Effector CD4-positive, alpha-beta T cell (primary cell): ENCODE measurements at places on chromosomes 16 and 17.

- no peak for DNase-seq
These were observed 123.4 kb downstream of the DYNLRB2 start for GRCh38 chr16:80664226-80664625.

GRCh38 chr17:7108981-7109380 is 5.6 kb downstream of the ASGR2 start:
- no peak for DNase-seq

- DNase-seq, result no peak
These were observed 356.0 kb downstream of the C16orf95 start for GRCh38 chr16:86961171-86961601.

- no peak for DNase-seq
These were observed 138.4 kb downstream of the PHKB start for GRCh38 chr16:47599512-47599911.

- no peak for DNase-seq
These were observed 30.5 kb downstream of the PTRH2 start for GRCh38 chr17:59676716-59677115.

DNA sequence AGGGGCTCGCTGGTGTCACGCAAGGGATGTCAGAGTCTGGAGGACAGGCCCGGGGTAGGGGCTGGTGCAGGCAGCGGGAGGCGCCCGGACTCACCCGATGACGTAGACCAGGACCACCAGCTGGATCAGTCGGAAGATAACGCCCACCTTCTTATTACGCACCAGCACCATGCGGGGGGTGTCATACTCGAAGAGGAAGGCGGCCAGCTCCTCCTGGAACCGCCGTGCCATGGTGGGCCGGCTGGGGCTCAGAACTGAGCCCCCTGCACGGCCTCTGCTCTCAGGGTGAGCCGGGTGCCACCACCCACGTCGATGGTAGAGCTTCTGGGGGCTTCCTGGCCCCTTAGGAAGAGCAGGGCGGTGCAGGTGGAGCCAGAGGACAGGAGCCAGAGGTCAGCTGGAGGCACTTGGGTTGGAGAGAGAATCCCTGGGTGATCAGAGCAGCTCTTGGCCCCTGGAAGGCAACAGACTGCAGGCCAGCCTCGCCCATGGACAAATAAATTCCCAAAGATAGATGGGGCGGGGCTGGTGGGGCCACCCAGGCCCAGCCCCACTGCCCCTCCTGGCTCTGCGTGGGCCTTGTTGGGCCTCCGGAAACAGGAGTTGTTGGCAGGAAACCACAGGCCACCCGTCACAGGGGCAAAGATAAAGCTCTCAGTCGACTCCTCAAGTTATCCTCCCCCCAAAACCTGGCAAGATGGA is at the start of gene P2RX1:
Gene P2RX1, minus strand, starts transcription at position 471 of the 702 bp plus-strand sequence. Its CDS starts 240 bp downstream, at position 231.
- DNase-seq, result no peak

DNA sequence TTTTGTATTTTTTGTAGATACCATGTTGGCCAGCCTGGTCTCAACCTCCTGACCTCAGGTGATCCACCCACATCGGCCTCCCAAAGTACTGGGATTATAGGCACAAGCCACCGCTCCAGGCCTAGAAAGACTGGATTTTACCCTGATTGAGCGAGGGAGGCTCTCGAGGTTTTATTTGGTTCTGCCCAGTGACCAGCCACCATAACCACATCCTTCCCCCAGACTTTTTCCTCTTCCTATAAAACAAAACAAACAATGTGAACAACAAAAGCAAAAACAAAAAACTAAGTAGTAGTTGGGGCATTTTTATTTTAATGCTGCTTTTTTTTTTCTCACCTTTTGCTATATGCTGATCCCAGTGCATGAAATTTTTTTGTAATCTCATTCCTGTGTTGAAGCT is 509.6 kb downstream of the MAF start:
- DNase-seq, result no peak
